ENCODE measurements at places on chromosomes 16 and 17.
A peak's percentile ranks its signal among the peaks of the same experiment; 100 is the strongest.

- DNase-seq: no peak
Observed at GRCh38 chr16:48497932-48498768, 111.8 kb downstream of the N4BP1 start.

- DNase-seq: no peak
Observed at GRCh38 chr16:13377143-13377542, 475.7 kb downstream of the SHISA9 start.

- no peak for DNase-seq
Observed at GRCh38 chr17:30805944-30806456, 18.5 kb downstream of the CRLF3 start.

DNA sequence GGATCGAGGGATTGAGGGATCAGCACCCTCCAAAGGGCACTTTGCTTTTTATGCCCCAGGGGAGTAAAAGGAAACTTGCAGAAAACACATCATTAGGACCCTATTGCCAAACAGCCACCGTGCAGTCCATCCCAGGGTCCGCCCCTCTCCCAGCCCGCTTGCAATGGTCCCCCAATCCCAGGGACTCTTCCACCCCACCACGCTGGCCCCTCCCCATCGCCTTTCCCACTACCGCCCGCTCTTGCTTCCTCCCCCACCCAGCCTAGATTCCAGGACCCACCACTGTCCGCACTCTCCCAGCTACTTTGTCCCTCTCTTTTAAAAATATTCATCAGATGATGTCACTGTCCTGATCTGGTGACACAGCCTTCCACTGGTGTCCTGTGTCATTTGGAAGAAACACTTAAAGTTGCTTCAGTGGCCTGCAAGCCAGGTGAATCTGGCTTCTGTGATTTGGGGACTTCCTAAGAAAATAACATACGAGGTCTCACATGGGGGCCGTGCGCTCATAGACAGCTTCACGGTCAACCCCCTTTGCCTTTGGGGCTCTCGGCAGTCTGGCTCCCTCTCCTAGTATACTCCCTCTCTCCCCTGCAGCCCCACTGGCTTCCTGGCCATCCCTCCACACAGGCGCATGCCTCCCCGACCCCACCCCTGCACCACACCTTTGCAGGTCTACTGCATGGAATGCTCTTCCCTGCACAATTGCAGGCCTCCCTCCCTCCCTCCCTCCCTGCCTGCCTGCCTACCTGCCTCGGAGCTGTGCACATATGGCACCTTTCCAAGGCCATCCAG lies 127.9 kb downstream of the RBFOX3 start:
- DNase-seq: no peak

- no peak for DNase-seq
Observed at GRCh38 chr17:43359469-43360110, 39.2 kb upstream of the ARL4D start.

- DNase-seq: no peak
Observed at GRCh38 chr17:4504188-4504587, 5.5 kb downstream of the SPNS2 start.

DNA sequence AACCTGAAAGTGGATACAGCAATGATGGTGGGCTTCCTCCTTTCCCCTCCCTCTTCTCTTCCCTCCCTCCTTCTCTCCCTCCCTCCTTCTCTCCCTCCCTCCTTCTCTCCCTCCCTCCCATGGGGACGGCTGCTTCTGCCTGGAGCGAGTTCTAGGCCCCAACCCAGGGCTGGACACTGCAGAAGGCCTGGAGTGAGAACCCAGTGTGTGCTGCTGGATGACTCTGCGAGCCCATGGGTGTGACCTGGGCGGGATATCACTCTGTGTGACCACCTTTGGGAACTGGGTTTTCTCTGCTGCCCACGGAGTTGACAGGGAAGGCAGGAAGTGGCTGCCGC lies 242.6 kb upstream of the GSE1 start:
- DNase-seq: no peak

DNA sequence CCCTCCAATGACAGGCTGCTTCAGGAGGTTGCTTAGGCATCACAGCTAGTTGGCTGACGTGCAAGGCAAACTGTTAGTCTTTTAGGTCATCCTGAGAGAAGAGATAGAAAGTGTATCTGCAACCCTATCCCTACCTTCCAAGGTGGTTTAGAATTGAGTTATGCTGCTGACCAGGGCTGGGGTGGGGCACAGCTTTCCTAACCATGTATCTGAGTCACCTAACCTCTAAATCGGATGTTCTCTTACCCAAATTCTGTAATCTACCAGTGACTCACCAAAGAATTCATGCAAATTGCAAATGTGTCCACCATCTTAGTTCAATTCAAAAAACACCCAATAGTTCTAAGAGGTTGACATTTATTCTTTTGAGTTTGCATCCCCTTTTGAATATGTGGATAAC lies 107.2 kb upstream of the DYNLRB2 start:
- DNase-seq: no peak

DNA sequence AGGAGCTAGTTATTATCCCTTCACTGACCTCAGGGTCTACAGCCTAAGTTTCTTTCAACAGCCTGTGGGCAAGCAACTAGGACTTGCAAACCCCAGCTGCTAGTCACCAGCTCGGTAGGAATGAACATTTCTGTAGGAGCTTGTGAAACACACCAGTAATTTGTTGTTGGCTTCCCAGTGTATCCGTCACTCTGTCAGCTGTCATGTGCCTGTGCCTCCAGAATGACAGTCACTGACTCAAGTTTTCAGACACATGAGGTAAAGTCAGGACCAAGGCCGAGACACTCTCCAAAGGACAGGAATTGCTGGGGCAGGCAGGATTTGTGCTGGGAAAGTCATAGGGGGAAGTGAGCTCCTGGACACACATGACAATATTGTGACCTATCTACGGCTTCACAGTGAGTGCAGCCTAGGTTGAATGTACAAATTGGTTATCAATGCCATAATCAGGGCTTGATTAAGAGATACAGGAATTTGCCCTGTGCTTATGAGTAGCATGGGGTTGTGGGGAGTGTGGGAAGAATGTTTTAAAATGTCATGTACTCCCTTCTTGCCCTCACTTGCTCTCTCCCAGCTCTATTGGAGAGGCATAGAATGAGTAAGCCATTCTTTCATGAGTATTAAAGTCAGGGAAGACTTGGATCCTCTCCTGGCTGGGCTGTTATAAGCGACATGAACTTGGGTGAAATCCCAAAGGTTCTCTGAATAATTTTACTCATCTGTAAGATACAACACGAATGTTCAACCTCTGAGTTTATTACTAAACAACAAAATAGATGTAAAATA lies 391.4 kb downstream of the UTP18 start:
- DNase-seq: no peak

- DNase-seq: no peak
Observed at GRCh38 chr17:57919918-57920317, 35.3 kb downstream of the CUEDC1 start.

DNA sequence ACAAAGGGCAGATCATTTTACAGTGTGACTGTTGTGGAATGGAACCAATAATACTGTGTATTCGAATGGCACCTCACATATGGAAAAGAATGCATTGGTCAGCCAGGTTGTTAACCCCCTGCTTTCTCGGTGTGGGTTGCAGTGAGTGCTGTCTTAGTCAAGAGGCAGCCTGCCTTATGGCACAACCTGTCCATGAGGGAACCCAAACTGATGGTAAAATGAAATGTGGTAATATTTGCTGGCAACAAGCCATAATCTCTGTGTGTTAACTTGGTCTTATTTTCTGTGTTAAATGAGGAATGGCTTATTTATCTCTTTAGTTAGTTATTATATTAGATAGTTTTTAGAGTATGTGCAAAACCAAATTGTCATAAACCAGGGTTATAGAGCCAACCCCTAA lies 81.6 kb downstream of the TMC6 start:
- no peak for DNase-seq

GRCh38 chr16:46649588-46650253 lies 28.5 kb upstream of the SHCBP1 start:
- DNase-seq: no peak

DNA sequence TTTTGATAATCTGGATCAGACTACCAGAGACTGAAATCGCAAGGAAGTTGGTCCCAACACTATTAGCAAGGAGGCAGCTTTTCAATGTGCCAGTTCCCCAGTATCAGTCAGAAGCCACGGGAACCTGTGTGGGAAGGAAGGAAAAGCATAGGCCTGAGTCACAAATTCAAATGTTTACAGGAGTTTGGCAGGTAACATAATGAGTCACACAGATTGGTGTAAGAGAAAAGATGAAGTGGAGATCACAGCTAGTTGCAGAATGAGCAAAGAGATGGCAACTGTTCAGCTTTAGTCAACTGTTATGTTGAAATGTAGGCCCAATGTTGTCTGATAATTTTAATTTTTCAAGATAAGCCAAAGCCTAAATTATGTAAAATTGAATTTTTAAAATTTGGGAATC lies 28.1 kb upstream of the ITGA2B start:
- DNase-seq: no peak

DNA sequence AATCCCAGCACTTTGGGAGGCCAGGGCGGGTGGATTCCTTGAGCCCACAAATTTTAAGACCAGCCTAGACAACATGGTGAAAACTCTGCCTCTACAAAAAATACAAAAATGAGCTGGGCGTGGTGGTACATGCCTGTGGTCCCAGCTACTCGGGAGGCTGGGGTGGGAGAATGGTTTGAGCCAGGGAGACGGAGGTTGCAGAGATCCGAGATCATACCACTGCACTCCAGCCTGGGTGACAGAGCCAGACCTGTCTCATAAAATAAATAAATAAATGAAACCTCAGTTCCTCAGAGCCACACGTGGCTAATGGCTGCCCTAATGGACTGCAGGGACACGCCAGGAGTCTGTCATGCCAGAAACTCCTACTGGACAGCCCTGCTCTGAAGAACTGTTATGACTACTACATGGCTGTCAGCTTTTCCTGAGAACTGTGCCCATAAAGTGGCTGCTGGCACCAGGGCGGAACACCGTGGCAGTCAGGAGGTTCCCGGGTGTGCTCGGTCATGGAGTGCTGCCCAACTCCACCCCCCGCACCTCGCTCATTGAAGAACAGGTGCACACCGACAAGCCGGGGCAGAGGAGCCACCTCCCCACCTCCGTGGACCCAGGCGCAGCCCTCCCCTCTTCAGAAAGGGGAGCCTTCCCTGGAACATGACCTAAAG lies 4.3 kb downstream of the TMEM11 start:
- no peak for DNase-seq

DNA sequence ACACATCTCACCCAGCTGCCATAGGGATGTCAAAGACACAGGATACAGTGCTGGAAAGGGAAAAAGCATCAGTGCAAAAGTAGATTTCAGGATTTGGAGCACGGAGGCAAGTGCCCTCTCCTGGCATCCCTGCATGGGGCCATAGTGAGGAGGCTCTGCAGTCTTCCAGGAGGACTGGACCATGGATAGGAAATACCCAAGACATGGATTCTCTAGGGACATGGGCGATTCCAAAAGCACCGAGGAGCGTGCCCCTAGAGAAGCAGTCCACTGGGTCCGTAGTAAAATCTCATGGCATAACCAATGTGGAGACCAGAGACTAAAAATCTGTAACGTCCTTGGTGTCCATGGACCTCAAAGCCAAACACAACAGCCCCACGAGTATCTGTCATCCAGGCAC lies 818.2 kb downstream of the KCNJ18 start:
- no peak for DNase-seq

- DNase-seq: no peak
Observed at GRCh38 chr16:31243734-31244670, 15.8 kb upstream of the ITGAM start.

DNA sequence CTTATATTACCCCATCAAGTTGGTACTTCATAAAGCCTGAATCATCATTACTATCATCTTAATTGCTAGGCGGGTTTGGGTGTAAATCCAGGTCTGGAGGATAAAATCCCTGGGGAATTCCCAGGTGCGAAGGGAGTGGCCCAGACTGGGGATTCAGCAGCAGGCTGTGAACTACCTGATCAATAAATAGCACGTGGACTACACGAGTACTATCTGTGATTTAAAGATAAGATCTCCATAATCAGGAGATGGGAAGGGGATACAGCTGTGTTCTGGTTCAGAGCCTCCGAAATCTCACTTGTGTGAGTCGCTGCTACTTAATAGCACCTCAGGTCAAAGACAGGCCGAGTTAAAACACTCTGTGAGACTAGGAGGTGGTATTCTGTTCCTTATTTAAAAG lies 512.6 kb upstream of the ZFHX3 start:
- no peak for DNase-seq

- no peak for DNase-seq
Observed at GRCh38 chr16:47888142-47888541, 267.7 kb downstream of the ABCC12 start.

GRCh38 chr17:4742629-4743028 lies 2.9 kb upstream of the CXCL16 start:
- DNase-seq: no peak

DNA sequence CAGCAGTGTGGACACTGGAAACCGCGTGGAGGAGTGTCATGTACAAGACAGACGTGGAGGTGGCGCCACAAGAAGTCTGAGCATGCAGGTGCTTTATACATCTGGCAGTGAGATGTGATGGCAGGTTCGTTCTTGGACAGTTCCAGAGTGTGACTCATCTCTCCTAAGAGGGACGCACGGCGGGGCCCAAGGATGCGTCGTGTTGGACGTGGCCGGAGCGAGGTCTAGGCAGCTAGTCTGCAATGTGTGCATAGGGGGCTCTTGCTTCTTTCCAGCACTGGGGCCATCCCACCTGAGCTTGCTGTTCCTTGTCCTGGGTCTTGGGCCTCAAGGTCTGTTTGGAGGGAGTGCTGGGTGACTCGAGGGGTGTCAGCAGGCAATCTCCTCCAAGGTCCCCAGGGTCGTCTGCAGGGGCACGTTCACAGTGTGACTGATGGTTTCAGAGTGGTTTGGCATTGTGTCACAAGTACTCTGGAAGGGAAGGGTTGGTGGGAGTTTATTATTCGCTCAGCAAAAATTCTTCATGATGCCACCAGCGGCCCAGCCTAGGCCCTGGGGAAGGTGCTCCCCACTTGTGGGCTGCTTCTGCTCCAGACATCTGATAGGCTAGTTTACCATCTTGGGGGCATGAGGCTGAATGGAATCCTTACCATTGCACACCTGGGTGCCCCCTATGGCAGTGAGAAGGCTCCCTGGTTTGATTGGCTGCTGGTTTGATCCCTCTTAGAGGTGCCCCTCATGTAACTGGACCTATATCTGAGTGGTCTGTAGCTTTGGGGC lies 22.1 kb downstream of the SPACA3 start:
- no peak for DNase-seq

DNA sequence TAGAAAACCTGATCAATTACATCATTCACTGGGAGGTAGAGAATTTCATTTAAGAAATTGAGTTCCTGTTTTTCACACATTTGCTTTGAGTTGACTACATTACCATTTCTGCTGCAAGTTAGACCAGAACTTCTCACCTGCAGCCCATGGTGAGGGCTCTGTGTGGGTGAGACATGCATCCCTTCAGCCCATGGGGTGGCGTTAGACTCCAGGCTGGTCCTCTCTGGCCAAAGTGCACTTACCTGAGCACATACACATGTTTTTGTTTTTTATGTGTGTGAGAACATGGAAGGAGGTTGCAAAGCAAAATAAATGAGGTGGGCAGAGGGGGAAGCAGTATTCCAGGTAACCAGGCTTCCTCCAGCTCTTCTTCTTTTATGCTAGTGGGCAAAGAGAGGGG lies 470.2 kb downstream of the PMP22 start:
- DNase-seq: no peak

DNA sequence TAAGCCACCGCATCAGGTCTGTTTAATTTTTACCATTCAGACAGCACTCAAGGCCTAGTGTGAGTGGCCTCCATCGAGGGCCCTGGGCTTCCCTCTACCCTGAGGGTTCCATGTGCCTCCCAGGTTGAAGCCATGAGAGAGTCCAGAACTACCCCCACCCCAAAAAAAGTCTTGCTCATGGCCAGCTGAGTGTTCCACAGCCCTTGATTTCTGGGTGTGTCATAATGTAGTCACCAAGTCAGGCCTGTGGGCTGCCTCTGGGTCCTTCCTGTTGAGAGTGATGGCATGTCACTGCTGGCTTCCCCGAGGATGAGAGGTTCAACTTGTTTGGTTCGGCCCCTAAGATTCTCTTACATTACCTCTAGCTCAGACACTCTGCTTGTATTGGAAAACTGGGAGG lies 100.6 kb downstream of the PITPNC1 start:
- peak; percentile 15 for DNase-seq
